ENCODE measurements at places on chromosomes 16 and 17.
A peak's percentile ranks its signal among the peaks of the same experiment; 100 is the strongest.

DNA sequence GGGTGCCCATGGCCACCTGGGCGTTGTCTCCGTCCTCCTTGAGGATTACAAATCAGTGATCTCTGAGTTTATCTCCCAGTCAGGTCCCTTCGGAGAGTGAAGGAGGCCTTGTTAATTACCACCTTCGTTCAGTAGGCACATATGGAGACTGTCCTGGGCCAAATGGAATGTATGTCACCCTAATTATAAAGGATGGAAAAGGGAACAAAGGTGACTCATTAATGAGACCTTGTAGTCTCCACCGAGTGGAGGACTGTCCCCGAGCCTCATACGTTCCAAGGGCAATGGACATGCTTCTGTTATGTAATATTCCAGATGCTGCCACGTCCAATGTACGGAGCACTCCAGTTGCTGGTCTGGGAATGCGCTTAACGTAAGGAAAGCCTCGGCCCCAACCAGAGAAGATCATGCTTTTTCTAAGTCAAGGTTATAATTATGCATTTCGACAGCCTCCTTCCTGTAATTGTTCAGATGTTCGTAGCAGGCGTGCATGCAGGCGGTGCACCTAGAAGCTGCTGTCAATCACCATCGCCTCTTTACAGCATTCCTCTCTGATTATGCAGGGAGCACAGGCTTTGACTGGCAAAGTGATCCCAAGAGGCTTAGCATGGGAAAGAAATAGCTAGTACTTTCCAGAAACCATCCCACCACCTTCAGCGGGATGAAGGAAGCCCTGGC lies 22.4 kb upstream of the SEC14L1 start:
- DNase-seq, result no peak

DNA sequence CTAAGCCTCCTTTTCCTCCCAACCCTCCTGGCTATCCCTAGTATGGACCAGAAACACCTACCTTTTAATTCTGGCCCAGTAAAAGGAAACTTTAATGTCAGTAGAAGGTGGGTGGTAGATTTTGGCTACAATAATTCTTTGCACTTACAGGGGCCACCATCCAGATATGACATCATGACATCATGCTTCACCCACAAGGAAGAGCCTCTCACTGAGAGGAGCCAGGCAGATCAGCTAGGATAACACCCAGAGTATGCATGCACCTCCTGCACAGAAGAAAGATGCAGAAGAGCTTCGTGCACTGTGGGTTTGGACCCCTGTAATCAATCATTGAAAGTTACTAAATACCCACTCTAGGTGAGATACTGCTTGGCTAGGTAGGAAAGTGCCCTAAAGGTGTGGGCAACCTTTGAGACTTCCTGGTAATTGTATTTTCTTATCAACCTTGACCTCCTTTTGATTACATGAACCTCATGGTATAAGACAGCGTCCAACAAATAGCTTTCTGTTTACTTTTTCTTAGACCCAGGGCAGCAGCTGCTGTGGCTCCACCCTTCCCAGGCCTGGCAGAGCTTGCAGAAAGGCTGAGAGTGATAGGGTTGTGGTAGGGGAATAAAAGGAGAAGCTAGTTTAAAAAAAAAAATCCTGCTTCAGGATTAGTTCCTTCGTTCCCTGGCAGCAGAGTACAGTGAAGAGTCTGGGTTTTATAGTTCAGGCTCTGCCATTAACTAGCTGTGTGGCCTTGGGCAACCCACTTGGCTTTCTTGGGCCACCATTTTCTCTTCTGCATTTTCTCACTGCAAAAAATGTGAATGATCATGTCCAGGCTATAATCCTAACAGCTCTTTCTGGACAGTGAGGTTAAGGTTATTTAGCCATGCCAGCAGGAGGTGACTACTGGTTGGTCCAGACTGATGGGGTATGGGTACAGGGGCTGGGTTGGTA lies 6.2 kb downstream of the MAP3K14 start:
- DNase-seq, result peak; percentile 45

GRCh38 chr17:9098242-9098825 lies 77.0 kb downstream of the NTN1 start:
- DNase-seq, result no peak

DNA sequence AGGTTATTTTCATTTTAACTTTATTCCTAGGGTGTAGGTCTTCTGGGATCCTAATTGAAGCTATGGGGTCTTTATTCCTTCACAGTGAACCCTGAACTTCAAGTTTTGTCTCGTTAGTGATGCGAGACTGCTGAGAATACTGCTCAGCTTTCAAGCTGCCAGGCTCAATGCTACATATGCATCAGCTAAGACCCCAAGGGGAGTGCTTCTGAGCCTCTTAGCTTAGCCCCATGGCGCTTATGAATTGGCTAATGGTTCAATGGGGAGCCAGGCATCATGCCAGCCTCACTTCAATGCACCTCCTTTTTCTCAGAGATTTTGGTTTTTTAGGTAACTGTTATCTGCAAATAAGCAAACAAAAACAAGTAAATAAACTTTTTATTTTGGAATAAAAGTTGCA lies 94.1 kb upstream of the SIAH1 start:
- no peak for DNase-seq

DNA sequence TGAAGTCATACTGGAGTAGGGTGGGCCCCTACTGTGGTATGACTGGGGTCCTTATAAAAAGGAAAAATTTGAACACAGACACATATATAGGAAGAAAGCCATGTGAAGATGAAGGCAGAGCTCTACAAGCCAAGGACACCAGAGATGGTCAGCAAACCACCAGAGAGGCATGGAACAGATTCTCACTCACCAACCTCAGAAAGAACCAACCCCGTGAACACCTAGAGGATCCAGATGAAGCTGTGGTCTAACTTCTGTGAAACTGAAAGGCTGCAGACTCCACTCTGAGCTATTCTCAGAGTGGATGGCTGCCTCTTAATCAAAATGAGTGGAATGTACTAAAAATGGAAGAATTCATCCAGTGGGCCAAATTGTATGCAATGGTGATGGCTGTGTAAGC lies 149.6 kb downstream of the ABCA8 start:
- no peak for DNase-seq

- no peak for DNase-seq
These were observed 161.4 kb upstream of the CHMP6 start for GRCh38 chr17:80830020-80830780.

GRCh38 chr17:61968757-61969156 lies 41.0 kb upstream of the INTS2 start:
- DNase-seq, result no peak

- no peak for DNase-seq
These were observed 4.4 kb downstream of the CDC27 start for GRCh38 chr17:47184681-47185080.

- DNase-seq, result no peak
These were observed 10.8 kb upstream of the G6PC1 start for GRCh38 chr17:42889809-42890208.

DNA sequence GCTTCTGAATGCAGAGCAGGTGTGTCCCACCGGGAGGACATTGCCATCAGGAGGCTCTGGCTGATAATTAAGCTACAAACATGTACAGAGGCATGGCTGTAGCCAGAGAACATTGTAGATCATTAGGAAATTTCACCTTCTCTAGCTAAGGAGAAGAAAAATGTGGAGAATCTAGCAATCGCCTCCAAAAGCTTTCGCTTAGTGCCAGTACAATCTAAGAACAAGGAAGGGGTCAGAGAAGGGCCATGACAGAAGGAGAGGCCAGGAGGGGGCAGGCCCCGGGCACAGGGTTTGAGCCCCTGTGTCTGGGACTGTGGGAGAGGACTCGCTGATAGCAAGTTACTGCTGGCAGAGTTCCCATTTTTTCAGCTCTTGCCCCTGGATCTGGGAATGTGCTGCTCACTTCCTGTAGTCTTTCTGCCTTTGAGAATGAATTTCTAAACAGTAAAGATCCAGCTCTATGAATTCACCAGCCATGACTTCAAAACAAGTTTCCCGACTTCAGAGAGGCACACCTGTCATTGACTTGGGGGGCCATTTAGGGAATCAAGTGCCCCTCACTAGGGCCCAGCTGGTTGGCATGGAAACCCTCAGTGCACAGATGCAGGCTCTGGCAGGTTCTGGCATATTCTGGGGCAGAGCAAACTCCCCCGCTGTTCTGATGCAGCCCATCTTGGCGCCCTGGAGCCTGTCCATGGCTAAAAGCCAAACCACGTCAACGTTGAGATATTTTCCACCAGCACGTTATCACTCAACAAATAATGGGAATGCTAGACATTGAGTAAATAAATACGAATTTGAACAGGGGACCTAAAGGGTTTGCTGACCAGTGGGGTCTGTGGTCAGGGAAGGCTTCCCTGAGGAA lies 59.5 kb upstream of the CACNG4 start:
- peak; percentile 94 for DNase-seq

GRCh38 chr17:9725575-9725974 lies 65.8 kb downstream of the DHRS7C start:
- no peak for DNase-seq

DNA sequence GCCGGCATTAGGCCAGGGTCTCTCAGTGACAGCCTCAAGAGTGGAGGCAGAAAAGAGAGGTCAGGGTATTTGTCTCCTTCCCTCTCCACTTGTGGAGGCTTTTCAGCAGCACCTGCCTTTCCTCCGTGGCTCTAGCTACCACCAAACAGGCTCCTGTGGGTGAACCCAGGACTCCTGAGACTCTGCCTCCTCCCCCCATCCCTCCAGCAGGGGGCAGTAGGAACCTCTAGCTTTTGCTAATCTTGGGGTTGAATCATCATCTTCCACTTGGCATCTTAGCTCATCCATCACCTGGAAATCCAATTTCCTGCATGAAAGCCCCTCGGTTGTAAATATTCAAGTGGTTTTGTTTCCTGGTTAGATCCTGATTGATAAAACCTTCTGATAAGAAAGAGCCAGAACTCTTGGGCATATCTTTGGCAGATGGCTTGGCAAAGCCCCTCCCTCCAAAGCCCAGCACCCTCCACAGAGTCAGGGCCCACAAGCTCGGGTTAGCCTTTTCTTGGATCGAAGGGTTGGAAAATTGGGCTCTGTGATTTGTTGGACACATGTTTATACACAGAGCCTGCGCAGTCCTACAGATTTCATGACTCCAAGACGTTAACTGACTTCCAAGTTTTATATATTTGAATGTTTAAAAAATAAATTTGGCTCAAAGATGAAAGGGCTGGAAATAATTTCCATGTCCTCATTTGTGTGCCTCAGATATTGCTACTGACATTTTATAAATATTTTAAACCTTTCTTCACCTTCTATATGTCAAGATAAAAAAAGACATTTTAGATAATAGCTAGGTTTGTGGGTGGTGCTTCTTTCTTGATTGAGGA lies 322.1 kb downstream of the MAP2K4 start:
- DNase-seq, result no peak

GRCh38 chr17:66365903-66366302 lies 63.5 kb downstream of the PRKCA start:
- DNase-seq, result no peak

GRCh38 chr17:76417499-76418143 lies 33.2 kb downstream of the SPHK1 start:
- DNase-seq, result peak; percentile 59

DNA sequence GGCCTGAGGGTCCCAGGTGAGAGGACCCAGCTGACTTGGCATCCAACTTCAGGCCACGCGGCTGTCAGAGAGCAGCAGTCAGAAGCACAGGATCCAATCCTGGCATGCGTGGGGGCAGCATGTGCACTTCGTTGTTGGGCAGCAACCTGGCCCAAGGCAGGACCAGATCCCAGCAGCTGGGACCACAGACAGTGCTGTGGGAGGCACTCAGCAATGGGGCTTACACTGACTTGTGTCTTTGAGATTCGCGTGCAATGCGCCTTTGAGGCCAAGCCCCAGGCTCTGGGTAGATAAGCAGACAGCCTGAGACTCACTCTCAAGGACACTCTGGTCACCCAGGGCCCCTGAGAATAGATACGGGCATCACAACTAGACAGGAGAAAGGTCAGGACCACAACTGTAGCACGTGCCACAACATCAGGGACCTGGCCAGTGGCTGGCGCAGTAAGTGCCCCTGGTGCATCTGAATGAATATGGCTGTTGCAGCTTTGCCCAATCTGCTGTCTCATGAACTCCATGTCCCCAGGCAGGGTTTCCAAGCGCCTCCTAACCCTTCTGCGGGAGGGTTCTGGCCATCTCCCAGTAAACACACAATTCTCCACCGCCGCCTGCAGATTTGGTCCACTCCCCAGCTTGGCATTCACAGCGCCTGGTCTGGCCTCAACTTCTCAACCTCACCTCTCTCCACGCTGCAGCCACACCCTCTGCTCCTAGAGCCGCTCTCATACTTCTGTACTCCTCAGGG lies 3.2 kb downstream of the PAM16 start:
- no peak for DNase-seq

DNA sequence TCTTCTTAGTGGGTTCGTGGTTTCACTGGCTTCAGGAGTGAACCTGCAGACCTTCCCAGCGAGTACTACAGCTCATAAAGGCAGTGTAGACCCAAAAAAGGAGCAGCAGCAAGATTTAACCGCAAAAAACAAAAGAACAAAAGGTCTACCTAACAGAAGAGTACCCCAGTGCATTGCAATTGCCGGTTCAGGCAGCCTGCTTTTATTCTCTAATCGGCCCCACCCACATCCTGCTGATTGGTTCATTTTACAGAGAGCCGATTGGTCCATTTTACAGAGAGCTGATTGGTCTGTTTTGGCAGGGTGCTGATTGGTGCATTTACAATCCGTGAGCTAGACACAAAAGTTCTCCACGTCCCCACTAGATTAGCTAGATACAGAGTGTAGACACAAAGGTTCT lies 2.0 kb upstream of the ARRB2 start:
- DNase-seq, result no peak

DNA sequence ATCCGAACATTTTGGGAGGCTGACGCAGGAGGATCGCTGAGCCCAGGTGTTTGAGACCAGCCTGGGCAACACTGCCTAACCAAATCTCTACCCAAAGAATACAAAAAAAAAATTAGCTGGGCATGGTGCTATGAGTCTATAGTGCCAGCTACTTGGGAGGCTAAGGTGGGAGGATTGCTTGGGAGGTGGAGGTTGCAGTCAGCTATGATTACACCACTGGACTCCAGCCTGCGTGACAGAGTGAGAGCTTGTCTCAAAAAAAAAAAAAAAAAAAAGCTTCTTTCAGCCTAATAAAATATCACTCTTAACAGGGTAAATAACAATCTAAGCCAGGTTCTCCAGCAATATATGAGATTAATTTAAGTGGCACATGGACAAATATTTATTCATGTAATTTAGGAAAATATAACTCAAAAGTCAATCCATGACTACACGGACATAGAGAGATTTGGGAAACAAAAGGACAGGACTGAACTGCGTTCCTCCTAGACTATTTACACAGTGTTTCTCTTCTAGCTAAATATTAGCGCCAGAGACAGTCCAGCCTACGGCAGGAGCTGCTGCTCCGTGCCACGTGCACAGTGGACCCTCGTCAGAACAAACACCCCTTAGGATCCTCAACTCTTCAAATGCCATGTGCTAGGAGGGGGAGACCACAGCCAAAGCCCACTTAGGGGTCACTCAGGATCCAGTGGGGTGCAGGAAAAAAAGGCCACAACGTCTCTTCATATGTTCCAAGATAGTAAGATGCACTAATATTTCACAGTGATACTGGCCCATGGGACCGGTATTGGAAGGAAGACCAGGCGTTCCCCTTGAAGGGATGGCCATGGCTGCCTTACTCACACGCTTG lies 8.7 kb downstream of the USP36 start:
- DNase-seq, result no peak

Data from NCI-H226 (cell line).